Gastrocnemius medialis (tissue), 4 donors: ENCODE measurements at places on chromosomes 7 and 10. TPM values are rescaled to one million over a fixed set of nuclear protein-coding genes. Genes with fewer than 3 reads are reported as not detected.

DNA sequence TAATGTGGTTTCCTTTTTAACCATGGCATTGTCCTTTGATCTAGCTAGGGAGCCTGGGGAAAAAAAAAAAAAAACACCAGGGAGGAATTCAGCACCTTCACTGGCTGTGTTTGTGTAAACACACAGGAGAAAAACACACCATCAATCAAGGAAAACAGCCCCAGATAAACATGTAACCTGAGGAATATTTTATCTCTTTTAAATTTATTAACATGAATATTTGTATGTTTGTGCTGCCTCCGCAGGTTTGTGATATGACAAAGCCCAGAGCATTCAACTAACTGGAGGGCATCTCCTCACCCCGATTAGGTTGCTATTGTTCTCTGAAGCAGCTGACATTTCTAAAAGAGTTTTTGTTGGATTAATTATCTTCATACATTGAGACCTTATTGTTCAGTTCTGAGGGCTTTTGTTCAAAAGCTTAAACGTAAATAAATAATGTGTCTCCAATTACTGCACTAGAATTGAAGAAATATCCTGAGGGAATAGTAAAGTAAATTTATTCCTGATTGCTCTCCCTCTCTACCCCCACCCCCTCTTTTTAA lies 89.4 kb upstream of the SEMA3E start:
- DNase-seq = no peak

- no peak for DNase-seq
Observed at GRCh38 chr10:6064119-6064518, 2.0 kb upstream of the IL2RA start.

- DNase-seq = peak; percentile 50
Observed at GRCh38 chr7:2115760-2116447, 116.8 kb downstream of the MAD1L1 start.

Gene HOXA2
- 0.88 TPM for total RNA-seq

DNA sequence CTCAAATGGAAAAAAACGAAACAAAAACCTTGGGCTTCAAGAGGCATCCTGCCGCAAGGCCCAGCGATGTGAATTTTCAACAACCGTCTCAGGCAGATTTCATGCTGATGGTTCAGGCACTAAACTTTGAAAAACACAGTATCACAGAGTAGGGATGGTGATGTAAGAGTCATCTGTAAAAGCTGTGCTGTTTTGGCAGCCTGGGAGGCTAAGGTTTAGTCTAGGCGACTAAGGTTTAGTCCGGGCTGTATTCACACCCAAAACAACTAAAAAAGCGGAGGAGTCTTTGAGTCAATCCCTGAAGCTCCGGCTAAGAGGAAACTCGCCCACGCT lies 420 bp upstream of the MINPP1 start:
- no peak for DNase-seq

DNA sequence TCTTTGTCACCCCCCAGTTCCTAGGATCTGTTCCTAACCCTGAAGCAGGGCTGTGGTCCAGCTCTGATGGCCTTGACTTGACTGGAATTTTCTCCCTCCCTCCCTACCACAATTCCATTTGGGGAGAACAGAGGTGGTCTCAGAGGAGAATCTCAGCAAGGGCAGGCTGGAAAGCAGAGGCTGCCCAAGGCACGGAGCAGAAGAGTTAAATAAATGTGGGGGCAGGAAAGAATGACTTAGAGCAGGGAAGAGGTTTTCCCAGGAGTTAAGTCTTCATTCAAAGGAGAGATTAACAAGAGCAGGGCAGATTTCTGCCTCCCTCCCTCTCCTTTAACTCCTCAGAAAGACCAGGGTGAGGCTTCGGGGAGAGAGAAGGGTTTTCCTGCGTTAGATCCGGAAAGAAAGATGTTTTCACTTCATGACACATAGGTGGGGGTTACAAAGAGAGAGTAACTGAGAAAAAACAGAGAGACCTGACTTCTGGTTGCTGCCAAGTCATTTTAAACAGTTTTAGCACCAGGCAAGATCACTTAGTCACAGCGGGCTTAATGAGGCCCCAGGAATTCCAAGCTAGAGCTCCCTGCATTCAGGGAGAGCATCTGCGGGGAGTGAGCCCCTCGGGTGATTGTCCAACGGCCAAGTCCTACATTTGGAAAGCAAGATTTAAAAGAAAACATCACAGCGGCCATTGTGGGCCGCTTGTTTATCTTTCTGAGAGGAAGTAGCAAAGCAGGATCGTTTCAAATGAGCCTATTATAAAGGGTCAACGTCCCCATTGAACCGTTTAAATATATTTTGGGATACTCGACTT lies 78.7 kb downstream of the ARHGAP22 start:
- no peak for DNase-seq

DNA sequence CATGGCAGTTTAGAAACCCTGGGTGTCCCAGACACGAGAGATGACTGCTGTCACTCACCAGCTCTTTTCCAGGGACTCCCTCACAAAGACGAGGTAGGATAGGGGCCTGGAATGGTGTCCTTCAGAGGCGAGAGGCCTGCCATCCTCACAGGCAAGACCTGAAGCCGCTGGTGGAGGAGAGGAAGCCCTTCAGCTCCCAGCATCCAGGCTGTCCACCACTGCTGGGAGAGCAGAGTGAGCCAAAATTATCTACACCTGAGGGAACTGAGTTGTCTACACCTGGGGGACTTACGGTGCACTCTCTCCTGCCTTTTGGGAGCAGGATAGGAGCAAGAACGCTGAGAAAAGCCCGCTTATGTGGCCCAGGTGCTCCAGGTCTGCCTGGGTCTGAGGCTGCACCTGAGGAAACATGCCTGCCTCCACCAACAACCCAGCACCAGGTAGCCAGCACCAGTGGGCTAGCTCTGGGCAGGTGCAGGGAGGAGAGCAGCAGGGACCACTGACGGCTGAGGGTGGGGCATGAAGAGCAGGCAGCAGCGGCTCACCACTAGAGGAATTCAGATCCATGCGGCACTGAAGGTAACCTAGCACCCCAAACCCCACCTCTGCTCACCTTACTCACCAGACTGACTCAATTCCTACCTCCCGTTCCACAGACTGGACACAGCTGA lies 357.2 kb downstream of the SH2D4B start:
- DNase-seq = no peak

- peak; percentile 35 for DNase-seq
Observed at GRCh38 chr10:74081192-74081803, 69.3 kb downstream of the AP3M1 start.

Gene VWDE
- total RNA-seq = not detected

- no peak for DNase-seq
Observed at GRCh38 chr7:39130857-39131526, 153.3 kb downstream of the POU6F2 start.

Gene IDI2
- total RNA-seq = 204 TPM

Gene SLC4A2
- 27.5 TPM for total RNA-seq

DNA sequence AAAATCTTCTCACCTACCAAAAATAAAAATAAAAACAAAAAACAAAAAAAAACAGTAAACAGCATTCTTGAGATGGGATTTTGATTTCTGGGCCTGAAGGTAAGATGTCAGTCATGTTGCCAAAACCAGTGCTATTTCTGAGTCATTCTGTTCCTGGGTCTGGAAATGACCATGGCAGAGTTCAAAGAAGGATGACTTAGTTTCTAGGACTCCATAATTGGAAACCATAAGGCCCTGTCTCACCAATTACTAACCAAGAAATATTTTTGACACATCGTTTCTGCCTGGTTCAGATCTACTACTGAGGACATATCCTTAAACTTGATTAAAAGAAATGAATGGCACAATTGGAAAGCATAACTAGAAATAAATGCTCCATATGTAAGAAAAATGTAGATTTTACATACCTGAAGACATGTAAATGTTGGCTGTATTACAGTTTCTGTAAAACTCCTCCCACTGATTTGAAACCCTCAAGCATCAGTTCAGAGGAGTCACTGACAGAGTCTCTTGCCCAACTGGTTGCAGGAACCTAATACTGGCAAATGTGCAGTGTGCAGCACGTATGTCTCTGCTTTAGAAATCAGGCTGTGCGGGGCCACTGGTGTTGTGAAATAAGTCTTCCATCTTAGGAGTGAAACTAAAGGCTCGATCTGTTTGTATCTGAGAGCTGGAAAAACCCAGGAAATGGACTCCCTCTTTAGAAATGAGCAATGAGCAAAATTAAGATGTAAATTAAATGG lies 84.8 kb upstream of the EGR2 start:
- DNase-seq = no peak

- no peak for DNase-seq
Observed at GRCh38 chr10:103951942-103952341, 15.0 kb upstream of the SLK start.

DNA sequence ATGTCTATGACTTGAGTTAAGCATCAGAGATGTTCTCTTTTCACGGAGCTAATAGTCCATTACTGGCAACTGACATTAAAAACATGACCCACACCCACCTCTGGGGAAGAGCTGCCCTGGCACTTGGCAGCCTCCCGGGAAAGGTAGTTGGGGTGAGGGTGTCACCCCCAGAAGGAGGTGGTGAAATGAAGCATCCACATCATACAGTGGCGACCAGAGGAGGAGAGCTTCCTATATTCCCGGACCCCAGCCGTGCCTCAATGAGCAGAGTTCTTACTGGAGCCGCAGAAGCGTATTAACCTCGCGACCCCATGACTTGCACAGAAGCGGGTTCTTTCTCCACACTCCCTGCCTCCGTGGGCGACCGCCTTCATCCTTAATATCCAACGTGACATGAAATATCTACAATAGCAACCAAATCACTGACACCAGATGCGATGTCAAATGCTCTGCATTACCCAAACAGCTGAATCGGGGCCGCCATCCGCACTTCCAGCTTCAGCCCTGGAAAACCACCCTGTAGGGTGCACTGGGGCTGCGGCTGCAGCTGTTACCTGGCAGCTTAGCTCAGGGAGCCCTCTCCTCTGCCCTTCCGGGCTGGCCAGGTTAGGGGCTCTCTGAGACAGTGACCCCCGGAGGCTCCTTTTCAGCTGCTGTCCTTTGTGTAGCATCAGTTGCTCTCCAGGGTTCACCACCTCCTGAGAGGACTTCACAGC lies 103.1 kb upstream of the PARD3 start:
- no peak for DNase-seq

- DNase-seq = no peak
Observed at GRCh38 chr10:29877793-29878491, 181.4 kb downstream of the JCAD start.

GRCh38 chr7:120462991-120463390 lies 190.0 kb downstream of the KCND2 start:
- no peak for DNase-seq

DNA sequence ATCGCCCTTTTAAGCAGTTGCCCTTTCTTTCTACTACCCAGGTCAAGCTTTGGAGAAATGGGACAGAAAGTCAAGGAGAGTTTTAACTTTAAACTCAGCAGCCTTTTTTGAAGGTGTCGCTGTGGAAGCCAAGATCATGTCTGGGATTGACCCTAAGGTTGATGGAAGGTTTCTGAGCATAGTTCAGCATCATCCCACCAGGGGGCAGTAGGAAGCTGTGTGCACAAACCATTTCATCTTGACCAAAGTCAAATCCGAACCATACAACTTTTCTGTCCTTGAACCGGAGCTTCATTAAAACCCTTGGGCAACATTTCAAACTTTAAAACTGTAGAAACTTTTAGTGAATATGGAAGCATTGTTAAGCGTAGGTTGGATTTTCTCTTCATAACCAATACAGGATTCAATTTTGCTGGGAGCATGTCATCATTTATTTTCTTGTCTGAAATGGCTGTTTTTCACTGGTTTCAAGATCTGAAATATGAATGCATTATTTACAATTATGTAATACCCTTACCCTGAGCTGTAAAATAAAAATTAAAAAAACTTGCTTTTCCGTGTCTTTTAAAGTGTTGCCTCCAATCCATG lies 214.4 kb upstream of the KIAA1217 start:
- DNase-seq = peak; percentile 62

DNA sequence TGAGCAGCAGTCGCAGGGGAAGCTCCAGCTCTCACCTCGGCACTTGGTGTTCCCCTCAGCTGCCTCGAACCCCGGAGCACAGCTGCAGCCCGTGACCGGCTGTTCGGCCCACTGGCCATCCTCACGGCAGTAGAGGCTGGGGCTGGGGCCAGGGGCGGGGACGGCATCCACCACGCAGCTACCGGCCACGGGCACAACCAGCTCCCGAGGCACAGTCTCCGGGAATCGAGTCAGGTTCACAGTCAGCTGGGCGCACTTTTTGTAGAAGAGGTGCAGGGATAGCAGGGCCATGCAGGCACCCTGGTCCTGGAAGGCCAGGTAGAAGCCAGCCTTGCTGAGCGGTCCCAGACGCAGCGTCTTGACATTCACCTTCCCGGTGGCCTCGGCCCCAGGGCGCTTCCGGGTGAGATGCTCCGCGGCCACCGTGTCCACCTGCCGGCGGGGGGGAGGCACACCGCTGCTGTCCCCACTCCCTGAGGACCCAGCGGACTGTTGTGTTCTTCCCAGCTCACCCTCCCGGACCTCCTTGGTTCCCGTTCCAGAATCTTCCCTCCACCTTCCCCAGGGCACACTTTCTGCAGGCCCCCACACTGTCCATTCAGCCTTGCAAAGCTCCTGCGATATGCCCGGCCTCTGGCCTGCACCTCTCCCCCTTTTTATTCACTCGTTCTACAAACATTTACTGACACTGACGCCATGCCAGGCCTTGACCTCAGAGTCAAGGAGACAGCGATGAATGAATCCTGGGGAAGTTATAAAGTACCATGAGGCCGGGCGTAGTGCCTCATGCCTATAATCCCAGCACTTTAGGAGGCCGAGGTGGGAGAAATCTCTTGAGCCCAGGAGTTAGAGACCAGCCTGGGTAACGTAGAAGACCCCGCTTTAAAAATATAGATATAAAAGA lies 4.8 kb downstream of the EPHB4 start:
- DNase-seq = no peak

GRCh38 chr7:130752424-130752823 lies 18.4 kb upstream of the KLF14 start:
- no peak for DNase-seq

Gene ITIH5
- total RNA-seq = 3.9 TPM

GRCh38 chr10:69506834-69507713 lies 55.8 kb downstream of the TSPAN15 start:
- no peak for DNase-seq

DNA sequence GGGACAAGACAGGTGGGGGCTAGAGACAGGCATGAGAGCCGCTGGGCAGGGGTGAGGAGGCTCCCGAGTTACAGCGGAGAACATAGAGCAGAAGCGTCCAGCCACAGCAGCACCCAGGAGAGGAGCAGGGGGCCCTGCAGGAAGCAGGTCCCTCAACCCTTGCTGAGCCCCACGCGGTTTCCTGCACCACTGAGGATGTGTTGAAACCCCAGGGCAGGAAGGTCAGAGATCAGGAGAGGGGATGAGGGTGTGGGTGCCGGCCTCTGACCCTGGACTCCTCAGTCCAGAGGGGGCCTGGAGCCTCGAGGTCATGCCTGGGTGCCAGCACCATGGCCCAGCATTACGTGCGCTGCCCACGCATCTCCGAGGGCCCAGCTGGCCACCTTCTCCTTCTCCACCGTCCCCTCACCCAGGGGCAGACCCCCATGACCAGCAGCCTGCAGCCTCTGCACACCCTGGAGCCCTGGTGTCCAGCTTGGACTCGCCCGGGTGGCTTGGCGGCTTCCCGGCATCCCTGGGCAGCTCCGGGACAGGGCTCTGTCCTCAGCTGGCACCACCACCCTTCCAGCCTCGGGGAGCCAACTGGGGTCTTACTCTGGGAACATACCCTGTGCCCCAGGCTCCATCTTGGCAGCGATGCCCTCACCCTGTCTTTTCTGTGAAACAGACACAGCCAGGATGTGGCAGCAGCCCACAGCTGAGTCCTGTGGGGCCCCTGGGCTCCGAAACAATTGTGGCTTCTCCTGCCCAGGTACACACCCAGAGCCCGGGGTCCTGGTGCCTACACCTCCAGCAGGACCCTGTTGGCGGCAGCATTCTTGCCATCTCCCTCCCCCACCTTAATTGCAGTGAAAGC lies 52.0 kb downstream of the STK32C start:
- DNase-seq = no peak

Gene TFR2
- total RNA-seq = not detected
